ENCODE measurements at places on chromosomes 12 and 14.

GRCh38 chr14:87883750-87884149, 109.2 kb downstream of the GALC start:
- DNase-seq: no peak

DNA sequence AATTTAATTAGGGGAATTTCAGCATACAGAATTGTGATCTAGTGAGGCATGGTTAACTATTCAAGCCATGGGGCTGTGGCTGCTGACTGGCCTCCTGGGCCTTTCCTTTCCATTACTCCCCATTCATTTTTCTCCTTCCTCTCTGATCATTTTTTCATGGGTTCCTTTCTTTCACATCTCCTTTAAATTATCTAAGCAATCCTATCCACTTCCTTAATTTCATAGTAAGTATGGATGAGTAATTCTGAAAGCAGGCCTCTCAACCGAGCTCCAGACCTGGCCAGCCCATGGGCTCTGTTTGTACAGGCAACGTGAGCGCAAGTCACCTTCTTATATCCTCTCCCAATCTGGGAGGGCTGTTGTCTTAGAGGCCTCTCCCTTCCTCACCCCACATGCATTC, 13.4 kb downstream of the CKAP4 start:
- no peak for DNase-seq

GRCh38 chr12:96486751-96487613, 2.4 kb upstream of the CFAP54 start:
- DNase-seq: no peak

DNA sequence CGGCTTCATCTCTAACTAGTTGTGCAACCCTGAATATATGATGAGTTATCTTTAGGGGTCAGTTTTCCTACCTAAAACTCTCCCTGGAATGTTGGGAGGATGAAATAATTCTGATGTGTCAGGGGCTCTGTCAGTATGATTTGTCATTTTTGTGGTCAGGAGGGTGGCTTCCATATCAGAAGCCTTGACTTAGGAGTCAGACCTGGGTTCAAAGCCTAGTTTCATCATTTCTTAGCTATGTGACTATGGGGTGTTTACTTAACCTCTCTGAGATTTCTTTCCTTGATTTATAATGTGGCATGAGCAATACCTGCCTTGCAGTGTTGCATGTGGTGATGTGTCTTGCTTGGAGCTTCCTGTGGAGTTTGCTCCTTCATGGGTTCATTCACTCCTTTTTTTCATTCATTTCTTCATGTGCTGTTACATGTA, 146.8 kb downstream of the CHST11 start:
- DNase-seq: no peak

GRCh38 chr14:95274279-95274678, 45.4 kb downstream of the CLMN start:
- DNase-seq: no peak

DNA sequence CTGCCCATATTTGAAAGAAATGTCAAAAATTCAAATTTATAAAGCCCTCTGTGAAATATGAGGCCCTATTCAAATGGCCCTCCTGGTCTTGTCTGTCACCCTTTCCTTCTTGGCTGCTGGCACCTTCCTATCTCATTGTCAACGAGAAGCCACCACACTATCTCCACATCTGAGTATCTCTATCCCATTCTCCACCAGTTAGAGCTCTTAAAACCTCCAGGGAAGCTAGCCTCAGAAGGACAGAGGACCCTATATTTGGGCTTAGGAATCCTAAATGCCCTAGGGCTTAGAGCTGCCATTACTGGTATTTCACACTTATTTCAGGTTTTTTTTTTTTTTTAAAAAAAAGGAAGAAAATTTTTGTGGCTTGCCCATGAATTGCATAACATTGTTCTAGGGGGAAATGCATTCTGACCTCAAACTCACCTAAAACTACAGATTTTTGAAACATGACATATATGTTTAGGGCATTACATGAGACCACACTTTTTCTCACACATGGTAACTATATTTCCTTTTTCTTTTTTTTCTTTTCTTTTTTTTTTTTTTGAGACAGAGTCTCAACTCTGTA, 25.0 kb downstream of the SLC25A21 start:
- DNase-seq: no peak

GRCh38 chr12:105899589-105899988, 239.2 kb downstream of the NUAK1 start:
- DNase-seq: no peak

DNA sequence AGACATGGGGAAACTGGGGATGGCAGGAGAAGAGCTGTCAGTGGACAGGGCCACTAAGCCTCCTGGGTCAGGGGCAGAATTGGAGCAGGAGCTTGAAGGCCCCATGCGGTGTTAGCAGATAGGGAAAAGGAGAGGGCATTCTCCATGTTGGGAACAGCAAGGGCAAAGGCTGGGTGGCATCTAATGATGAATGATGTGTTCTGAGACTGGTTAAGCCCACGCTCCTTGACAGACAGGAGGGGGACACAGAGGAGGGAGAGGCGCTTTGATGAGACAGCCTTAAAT, 63.0 kb downstream of the CLMN start:
- DNase-seq: no peak

DNA sequence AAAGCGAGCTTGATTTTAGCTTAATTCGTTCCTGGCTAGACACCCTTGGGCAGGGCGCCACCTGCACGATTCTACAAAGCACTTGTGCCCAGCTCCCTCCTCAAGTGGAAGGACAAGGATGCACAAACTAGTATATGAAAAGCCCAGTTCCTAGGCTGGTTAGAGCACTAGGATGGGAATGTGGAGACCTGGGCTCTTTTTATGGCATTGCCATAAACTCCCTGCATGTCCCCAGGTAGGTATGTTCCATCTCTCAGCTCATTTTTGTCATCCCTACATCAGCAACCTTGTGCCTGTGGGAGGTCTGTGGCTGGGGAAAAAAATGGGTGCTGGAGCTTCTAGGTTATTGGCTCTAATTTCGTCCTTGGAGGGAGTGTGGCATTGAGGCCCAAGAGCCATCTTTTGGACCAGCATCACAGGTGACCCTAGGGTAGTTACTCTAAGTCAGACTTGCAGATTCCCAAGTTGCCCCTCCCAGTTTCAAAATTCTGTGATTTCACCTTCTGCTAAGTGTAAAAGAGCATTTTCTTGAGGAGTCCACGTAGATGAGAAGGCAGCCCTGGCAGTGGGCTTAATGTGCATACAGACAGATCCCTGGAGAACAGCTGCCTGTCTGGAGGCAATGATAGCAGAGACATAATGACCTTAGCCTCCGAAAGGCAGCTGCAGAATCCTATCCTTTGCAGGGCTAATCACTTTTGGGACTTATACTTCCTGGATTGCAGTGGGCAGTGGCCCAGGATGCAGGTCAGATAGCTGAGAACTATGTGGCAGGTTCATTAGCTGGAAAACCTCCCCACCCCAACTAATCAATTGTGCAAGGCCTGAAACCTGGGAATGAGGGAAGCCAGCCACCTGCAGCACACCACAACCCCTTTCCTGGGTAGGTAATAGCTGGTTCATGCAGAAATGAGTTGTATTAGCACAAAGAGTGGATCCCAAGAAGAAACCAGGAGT, 47.6 kb upstream of the BDKRB2 start:
- no peak for DNase-seq

DNA sequence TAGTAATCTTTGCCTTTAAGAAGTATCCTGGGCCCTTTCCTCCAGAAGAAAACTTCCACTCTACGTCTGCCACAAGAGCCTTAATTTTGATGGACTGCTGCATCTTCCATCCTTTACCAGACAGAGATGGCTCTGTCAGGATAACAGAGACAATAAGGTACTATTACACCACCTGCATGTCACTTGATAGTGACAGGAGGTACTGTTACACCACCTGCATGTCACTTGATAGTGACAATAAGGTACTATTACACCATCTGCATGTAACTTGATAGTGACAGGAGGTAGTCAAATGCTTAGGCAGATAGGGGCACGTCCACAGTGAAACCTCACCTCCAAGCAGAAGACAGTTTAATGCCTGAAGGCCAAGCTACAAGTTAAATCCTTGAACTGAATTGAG, 13.9 kb downstream of the OR6C74 start:
- no peak for DNase-seq
